Activated CD4-positive, alpha-beta memory T cell treated with anti-CD3 and anti-CD28 coated beads, Interleukin-2, amount 10 ng/mL, durations not matched to agents 7 days and 5 days (primary cell): ENCODE measurements at places on chromosomes 5 and 9.

GRCh38 chr9:136920069-136920468 is 24.5 kb downstream of the FBXW5 start:
- H3K4me3 ChIP-seq = no peak overlapping the region
- peaks cover 53% of the 10 kb centered on the region for H3K36me3 ChIP-seq
- no peaks in the 10 kb centered on the region for H3K27me3 ChIP-seq
- no peak for DNase-seq
- H3K4me1 ChIP-seq = peaks cover 14% of the 10 kb centered on the region

DNA sequence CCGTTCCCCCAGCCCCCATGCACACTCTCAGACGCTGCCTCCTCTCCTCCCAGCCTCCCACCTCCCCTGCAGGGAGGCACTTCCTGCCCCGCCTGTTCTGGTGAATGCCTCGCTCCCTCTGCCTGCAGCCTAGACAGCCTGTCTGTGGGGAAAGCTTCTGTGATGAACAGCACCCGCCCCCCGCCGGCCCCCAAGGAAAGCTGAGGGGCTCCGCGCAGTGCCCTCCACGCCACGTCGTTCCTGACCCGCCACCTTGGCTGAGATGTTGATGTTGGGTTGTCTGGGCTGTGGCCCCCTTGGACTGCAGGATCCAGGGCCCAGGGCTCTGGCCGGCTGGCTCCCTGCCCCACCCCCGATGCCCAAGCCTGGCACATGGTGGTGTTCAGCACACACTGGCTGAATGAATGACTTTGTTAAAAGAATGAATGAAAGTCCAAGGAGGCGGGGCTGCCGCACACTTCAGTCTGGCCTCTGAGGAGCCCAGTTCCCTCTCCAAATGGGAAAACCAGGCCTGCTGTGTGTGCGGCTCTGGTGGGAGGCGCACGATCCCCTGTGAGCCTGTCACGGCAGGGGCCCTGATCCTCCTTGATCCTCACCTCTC is 2.1 kb upstream of the MYMK start:
- H3K4me1 ChIP-seq = no peaks in the 10 kb centered on the region
- no peak overlapping the region for H3K4me3 ChIP-seq
- no peak for DNase-seq
- peaks cover 5% of the 10 kb centered on the region for H3K27me3 ChIP-seq
- H3K27ac ChIP-seq = no peak overlapping the region

GRCh38 chr9:127935765-127936221 is 1.9 kb downstream of the DPM2 start:
- peak overlapping the region; percentile 86 for H3K4me3 ChIP-seq
- peak overlapping the region; percentile 47 for H3K27ac ChIP-seq
- no peak for DNase-seq

- H3K4me3 ChIP-seq = no peak overlapping the region
- no peaks in the 10 kb centered on the region for H3K36me3 ChIP-seq
- no peaks in the 10 kb centered on the region for H3K27me3 ChIP-seq
- no peaks in the 10 kb centered on the region for H3K4me1 ChIP-seq
These were observed 458.6 kb downstream of the NR2F1-AS1 start for GRCh38 chr5:93122446-93122845.

DNA sequence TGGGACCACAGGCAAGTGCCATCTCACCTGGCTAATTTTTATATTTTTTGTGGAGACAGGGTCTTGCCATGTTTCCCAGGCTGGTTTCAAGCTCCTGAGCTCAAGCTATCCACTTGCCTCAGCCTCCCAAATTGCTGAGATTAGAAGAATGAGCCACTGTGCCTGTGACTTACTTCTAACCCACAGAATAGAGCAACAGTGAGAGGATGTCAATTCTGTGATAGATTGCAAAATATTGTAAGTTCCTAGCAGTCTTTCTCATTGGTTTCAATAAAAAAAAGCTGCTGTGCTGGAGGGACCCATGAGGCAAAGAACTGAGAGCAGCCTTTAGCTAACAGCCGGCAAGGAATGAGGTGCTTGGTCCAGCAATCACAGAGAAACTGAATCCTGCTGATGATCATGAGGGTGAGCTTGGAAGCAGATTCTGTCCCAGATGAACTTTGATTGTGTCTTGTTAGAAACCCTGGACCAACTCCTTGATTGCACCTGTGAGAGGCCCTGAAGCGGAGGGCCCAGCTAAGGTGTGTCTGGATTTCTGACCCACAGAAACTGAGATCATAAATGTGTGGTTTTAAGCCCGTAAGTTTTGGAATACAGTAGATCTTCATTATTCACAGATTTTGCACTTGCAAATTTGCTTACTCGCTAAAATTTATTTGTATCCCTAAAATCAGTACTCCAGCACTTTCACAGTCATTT is 149.7 kb downstream of the GCNT1 start:
- no peak overlapping the region for H3K27ac ChIP-seq
- H3K4me1 ChIP-seq = peaks cover 4% of the 10 kb centered on the region
- H3K4me3 ChIP-seq = no peak overlapping the region
- no peak for DNase-seq
- no peaks in the 10 kb centered on the region for H3K36me3 ChIP-seq
- H3K27me3 ChIP-seq = peaks cover 2% of the 10 kb centered on the region

GRCh38 chr9:19119246-19119645 is 8.0 kb downstream of the PLIN2 start:
- no peak overlapping the region for H3K4me3 ChIP-seq
- no peaks in the 10 kb centered on the region for H3K27me3 ChIP-seq
- DNase-seq = no peak
- no peak overlapping the region for H3K27ac ChIP-seq
- H3K4me1 ChIP-seq = peaks cover 40% of the 10 kb centered on the region

DNA sequence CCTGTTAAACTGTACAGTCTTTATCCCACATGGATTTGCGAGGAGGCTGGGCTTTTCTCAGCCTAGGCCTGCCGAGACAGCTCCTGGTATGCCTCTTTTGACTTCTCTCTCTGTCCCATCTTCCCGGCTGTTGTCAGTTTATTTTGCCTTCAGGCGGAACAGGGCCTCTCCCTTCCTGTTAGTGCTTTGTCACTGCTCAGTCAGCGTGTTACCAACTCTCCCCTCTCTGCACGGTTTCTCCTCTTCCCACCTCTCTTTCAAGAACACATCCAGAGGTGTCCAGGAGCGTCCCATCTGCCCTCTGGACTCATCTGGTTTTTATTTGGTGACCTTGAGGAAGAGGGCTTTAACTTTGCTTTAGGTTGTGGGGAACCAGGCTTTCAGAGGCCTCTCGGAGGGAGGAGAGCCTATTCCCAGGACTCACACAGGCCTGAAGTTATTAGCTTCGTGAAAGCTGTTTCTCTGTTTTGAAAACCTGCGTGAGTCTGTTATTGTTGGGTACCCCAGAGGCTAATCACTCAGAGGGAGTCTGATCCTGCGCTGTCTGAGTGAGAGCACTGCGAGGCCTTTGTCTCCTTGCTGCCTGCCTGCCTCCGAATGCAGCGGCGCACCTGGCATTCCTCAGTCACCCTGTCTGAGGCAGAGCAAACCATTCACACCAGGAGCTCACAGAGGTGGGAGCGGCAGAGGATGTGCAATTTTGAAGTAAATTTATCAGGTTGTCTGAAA is 234.4 kb upstream of the MPDZ start:
- H3K27ac ChIP-seq = no peak overlapping the region
- DNase-seq = no peak
- no peaks in the 10 kb centered on the region for H3K36me3 ChIP-seq

DNA sequence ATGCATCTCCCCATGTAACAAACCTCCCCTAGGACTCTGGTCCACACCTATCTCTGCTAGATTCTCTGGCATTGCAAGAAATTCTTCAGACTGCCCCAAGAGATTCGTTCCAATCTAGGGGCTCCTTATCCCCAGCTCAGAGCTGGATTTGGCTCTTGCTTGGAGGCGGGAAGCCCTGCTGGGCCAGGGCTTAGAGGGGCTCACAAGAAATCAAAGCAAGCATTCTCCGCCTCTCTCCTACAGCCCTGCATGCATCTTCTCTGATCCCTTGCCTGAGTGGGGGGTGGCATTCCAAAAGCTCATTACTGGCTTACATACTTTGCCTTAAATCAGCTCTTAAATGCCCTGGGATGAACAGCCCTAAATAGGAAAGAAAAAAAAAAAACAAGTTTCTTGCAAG is 75.8 kb downstream of the KCNIP1 start:
- no peak overlapping the region for H3K27ac ChIP-seq
- no peaks in the 10 kb centered on the region for H3K36me3 ChIP-seq
- DNase-seq = no peak
- H3K27me3 ChIP-seq = peaks cover 45% of the 10 kb centered on the region
- H3K4me3 ChIP-seq = no peak overlapping the region

DNA sequence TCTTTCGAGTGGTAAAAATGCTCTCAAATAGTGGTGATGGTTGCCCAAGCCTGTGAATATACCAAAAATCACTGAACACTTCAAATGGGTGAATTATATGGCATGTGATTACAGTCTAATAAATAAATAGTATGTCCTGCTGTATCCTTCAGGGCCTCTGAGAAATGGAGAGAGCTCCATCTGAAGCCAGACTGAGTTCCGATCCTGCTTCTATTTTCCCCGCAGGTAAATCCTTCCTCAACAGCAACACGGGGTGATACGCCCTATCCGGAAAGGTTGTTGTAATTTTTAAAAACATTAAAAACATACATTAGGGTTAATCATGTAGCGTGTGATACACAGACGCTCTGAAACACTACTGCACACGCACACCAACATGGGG is 695 bp upstream of the SNAPC3 start:
- H3K27ac ChIP-seq = peak overlapping the region; percentile 83
- DNase-seq = no peak
- H3K4me3 ChIP-seq = peak overlapping the region; percentile 93
- H3K36me3 ChIP-seq = peaks cover 32% of the 10 kb centered on the region
- H3K4me1 ChIP-seq = peaks cover 37% of the 10 kb centered on the region

GRCh38 chr9:89911721-89912604 is 307.2 kb downstream of the GADD45G start:
- no peaks in the 10 kb centered on the region for H3K36me3 ChIP-seq
- no peaks in the 10 kb centered on the region for H3K4me1 ChIP-seq
- H3K27ac ChIP-seq = no peak overlapping the region
- peaks cover 37% of the 10 kb centered on the region for H3K27me3 ChIP-seq
- no peak for DNase-seq

DNA sequence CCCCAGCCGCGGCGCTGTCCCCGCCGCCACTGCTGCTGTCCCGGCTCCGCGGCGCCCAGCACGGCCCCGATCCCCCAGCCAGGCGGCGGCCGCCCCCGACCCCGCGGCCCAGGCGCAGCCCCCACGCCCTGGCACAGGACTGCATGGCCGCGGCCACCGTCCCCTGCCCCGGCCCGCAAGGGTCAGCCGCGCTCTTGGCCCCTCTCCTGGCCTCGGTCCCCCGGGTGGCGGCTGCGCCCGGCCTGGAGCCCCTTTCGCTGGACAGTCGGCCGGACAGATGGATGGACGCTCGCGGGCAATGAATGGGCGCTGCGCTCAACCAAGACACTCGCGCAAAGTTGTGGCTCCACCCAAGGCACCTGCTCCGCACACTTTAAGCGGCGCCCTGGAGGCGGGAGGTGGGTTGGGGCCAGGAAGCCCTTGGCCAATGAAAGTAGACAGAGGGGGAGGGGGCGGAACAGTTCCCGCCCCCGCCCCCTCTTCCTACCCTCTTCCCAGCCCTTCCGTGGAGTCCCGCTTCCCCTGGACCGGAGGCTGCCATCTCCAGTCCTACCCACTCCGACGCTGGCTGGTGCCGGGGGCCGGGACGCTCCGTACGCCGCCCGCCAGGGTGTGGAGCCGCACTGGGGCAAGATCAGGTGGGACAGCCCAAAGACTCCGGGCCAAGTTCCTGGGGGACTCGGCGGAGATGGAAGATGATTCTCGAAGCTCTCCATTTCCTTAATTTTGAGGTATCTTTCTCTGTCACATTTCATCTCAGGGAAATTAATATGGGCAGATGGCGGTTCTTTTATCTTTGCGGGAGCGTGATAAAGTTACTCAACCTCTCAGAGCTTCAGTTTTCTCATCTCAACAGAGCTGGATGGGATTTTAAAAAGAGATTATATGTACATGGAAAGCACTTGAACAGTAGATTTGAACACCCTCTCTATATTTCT is at the start of gene GLDC:
TSS of gene GLDC (minus strand) at position 375 of the 938 bp plus-strand sequence. CDS start at position 145, 230 bp downstream.
- peak within 1 kb of the TSS; percentile 71 for H3K4me3 ChIP-seq
- peak; percentile 63 for DNase-seq
- no peaks in the 10 kb centered on the region for H3K36me3 ChIP-seq
- H3K27me3 ChIP-seq = peaks cover 59% of the 10 kb centered on the region
- no peak within 1 kb of the TSS for H3K27ac ChIP-seq
- peaks cover 24% of the 10 kb centered on the region for H3K4me1 ChIP-seq

GRCh38 chr5:20300110-20300509 is 312.1 kb upstream of the CDH18 start:
- no peaks in the 10 kb centered on the region for H3K27me3 ChIP-seq
- no peaks in the 10 kb centered on the region for H3K36me3 ChIP-seq
- no peak overlapping the region for H3K4me3 ChIP-seq
- no peak overlapping the region for H3K27ac ChIP-seq
- no peaks in the 10 kb centered on the region for H3K4me1 ChIP-seq

DNA sequence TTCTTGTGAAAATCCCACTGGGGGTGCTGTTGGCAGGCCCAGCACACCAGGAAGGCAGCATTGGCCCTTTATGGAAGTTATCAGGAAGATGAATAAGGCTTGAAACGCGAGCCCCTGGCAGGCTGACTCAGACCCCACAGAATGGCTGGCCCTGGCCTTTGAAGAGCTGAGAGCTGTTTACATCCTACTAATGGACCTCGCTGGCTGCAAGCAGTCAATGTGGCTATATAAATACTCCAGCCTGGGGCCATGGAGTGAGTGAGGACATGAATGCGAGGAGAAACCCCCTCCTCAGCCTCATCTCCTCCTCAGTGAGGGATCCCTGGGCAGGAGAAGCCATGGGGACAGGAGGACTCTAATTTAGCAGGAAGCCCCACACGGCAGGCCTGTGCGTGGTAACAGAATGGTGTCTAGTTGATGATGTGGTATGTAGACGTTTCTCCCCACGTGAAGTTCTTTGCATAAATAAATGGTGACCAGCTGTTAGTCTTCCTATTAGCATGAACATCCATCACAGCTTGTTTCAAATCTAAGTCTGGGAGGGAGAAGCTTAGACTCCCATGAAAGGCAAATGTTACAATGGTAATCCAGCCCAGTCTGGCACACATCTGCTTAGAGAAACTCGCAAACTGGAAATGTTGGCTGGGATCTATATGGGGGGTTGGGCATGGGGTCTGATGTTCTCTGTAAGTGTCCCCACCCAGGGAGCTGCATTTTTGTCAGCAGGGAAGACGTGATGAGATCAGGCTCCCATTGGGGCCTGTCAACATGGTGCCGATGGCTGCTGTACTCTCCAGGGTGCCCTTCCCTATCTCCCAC is 175.1 kb upstream of the PITX1 start:
- peaks cover 23% of the 10 kb centered on the region for H3K27me3 ChIP-seq
- H3K36me3 ChIP-seq = no peaks in the 10 kb centered on the region
